Activated effector memory CD4-positive, alpha-beta T cell treated with Interleukin-2 at 50 U/mL for 16 hours (primary cell): ENCODE measurements at places on chromosomes 2 and 18.
A peak's percentile ranks its signal among the peaks of the same experiment; 100 is the strongest.

DNA sequence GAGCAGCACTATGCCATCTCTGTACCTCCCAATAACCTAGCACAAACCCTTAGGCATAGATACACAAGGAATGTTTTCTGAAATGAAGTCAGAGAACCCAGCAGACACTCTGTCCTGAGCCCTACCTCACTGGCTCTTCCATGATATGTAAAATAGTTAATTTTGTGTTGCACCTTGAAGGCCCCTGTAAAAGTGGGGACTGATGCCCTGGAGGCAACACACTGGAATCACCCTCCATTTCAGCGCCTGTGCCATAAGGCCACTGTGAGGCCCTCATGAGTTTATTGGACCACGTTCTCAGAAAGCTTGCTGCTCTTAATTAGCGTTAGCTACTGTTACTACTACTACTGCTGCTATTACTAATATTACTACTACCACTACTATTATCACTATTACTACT is 670.1 kb upstream of the SOX11 start:
- DNase-seq, result no peak

DNA sequence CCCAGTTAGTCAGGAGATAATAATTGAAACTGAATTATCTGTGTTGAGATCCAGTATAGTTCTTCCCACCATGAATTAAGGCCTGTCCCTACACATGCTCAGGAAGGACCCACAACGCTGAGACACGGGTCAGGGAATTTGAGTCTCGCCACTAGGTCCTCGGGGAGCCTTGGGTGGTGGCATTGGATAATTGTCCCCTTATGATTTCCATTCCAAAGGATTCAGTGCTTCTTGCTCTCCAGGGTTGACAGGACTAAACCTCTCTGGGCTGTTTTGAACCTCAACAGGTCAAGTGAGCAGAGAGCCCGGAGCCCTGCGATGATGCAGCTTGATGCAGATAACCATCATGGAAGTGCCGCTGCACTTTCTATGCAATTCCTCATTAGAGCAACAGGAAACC is 253.7 kb upstream of the PXDN start:
- no peak for DNase-seq

DNA sequence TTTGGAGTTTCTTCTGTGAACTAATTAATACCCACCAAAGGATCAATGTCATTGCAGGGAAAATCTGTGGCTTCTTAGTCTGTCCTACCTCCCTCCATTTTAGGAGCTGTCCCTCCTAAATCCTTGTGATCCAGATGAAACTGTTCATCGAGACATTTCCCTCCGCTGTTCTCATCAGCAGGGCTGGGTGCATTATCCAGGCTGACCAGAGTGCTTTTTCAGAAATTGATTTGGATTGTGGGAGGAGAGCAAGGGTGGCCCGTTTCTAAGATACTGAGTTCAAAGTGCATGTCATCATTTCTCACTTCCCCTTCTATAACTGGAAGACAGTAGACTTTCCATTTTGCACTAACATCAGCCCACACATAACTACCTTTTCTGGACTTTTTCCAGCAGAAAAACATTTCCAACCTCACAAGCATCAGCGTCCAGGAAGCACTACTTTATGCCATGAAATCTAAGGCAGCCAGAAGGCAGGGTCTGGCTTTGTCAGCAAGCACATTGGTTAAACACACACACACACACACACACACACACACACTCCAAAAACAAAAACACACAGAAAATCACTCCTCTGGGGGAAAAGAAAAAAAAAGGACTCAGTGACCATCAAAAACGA is 94.1 kb downstream of the ANKRD44 start:
- DNase-seq, result no peak

GRCh38 chr2:73027340-73027739 is 44.2 kb downstream of the SFXN5 start:
- DNase-seq, result no peak

DNA sequence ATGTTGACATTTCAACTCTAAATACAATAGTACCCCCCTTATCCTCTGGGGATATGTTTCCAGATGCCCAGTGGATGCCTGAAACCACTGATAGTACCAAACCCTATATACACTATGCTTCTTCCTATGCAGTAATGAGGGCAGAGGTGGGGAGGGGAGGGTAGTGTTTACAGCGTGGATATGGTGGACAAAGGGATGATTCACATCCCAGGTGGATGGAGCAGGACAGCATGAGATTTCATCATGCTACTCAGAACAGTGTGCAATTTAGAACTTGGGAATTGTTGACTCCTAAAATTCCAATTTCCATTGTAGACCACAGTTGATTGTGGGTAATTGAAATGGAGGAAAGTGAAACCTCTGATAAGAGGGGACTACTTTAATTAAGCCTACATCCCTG is 75.4 kb downstream of the TSN start:
- no peak for DNase-seq

DNA sequence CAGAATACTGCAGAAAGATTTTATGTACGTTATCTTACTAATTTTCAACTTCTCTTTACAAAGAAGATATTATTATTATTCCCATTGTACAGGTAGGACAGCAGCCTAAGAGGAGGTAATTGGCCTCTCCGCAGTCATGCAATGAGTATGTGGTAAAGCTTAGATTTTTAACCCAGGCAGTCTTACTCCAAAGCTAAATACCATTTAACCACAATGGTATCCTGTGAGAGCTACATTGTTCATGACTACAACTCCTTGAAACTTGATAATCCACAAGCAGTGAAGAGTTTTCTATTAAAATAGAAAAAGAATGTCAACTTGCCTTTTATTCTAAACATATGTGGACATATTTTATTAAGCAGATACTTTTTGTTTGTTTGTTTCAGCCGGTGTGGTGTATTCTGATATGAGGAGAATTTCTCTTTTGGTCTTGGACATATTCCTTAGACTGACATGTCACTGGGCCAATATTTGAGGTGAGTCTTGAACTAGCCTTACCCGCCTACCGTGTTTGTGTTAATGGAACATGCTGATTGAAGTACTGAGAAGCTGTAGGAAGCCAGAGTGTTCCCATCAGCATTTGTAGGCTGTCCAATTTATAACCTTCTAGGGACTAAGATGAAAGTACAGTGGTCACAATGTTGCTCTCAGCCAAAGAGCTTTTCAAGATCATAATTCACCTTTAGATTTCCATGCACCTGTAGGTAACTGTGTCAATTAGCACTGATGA is 293.9 kb upstream of the DCC start:
- no peak for DNase-seq

DNA sequence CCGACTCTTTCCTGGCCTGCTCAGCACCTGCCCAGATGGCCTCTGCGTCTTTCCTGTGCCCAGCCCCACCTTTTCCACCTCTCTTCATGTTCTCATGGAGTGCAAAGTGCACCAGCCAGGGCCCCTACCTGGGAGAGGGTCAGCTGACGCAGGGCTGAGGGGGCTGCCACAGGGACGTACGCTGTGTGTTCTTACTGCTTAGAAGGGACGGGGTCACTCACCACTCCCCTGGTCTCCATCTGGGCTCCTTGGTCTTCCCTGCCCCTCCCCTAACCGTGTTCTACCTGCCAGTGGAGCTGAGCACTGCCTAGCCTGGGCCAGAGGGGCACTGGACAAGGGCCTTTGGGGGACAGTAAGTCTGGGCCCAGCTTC is 8.6 kb downstream of the ERFE start:
- DNase-seq, result no peak

DNA sequence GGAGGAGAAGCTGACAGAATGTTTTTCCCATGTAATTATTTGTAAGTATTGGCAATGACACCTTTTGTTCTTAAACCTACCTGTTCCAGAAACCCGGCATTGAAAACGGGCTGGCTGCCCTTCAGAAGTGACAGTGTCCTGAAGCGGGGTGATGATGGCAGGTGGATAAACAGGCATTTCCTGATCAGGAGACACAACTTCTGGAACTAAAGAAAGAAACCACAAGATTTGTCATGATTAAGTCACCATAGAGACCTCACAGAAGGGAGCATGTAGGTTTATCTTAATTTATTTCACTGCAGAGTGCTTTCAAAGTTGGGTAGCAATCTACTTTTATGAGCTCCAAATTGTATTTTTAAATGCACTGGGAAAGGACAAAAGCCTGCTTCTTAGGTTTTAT is 43.1 kb downstream of the TTN start:
- no peak for DNase-seq

DNA sequence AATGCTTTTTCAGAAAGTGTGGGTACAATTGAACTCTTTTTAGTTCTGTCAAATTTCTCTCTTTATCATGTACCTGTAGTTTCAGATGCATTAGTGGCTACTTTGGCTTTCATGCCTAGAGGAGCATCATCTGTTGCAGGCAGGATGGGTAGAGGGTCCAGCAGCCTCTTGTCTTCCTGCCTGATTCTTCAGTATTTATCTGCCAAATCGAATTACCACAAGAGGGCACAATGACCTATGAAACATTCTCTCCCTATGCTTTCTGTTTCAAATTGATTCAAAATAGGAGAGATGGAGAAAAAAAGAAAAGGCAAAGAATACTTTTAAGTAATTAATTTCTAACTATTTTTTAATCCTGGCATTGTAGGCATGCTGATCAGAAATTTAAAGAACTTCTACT is 477.2 kb downstream of the TRIB2 start:
- DNase-seq, result no peak

GRCh38 chr2:95025406-95026319 is at the start of gene MAL:
MAL (plus strand) TSS chr2:95025708; CDS start chr2:95025793, 85 bp downstream.
- DNase-seq, result peak; percentile 66

- DNase-seq, result no peak
These were observed 61.4 kb upstream of the RNF152 start for GRCh38 chr18:61954096-61954746.

GRCh38 chr18:79011300-79011870 is 31.8 kb downstream of the SALL3 start:
- no peak for DNase-seq

GRCh38 chr2:24893934-24894333 is 26.1 kb downstream of the ADCY3 start:
- DNase-seq, result no peak

DNA sequence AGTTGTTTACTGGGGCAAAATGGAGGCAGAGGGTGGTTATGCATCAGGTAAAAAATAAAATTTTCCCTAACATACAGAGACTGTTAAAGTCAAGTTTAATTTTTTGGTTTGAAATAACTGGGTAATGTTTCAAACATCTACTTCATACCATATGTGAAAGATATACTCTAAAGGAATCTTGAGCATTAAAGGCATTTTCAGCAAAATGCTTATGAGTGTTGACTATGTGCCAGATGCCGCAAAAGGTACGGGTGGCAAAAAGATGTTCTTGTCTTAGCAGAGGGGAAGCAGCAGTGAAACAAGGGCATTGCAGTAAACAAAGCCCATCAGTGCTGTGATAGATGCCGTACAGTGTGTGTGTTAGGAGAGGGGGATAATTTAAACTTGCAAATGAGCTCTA is 263.1 kb upstream of the ID2 start:
- DNase-seq, result no peak

DNA sequence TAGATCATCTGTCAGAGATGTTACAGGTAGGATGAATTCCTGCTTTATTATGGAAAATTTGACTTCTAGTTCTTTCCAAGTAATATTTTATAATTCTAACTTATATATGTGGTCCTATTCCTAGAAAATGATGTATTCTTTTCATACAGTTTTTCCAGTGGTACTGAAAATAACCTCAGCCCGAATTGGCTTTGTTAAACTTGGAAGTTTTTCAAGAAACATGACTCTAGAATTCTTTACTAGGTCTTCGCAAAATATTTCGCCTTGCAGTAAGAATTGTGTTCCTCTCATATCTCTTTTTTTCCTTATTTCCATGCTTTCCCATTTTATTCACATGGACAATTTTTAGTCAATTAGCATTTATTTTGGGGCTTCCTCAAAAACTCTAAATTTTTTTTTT is 60.5 kb downstream of the BMPR2 start:
- DNase-seq, result no peak

DNA sequence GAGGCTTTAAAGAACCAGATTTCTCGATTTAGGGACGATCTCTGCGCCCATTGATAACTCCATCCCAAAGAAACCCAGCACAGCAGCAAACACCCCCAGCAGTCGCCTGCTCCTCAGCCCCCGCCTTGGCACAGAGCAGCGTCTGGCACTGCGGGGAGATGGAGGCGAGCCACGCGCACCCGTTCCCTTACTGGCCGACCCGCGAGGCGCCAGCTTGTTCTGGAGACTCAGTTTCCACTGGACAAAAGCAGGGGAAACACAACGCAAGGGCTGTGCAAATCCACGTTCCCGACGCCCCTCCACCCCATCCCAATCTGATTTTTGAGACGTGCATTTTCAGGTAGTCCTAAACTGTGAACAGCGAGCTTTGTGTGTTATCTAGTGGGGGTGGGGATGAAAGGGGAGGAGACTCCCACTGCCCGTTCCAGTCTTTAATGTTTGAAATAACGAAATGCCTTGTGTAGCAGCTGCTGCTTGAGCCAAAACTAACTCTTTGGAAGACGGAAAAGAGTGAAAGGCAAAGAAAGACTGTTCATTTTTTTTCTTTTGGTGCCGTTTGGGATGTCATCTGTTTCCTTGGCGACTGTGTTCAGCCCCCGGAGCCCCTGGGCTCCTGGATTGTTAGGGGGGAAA is 143.2 kb downstream of the MEIS1 start:
- DNase-seq, result no peak

- no peak for DNase-seq
These were observed 175.1 kb downstream of the ATAD2B start for GRCh38 chr2:23751747-23752265.

GRCh38 chr2:138501425-138502254 is at the start of gene SPOPL:
SPOPL (plus strand) TSS chr2:138501770; CDS start chr2:138550217, 48,447 bp downstream.
- peak; percentile 78 for DNase-seq

DNA sequence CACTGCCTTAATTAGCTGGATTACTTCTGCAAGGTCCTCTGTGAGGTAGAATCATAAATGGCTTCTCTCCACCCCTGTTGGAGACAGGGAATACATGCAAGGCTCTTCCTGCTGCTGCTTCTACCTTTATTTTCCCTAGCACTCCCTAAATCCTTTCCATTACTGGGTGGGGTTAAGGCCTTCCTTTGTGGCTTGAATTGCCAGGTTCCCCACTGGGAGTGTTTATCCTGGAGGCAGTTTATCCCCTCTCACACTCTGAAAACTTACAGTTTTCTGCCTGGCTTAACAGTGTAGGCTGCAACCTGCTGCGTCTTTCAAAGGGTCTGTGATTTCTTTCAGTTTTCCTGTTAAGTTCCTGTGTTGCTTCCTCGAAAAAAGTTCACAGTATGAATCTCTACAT is 1062.3 kb upstream of the CRIM1 start:
- no peak for DNase-seq
